ENCODE measurements at places on chromosomes 2 and 18.

DNA sequence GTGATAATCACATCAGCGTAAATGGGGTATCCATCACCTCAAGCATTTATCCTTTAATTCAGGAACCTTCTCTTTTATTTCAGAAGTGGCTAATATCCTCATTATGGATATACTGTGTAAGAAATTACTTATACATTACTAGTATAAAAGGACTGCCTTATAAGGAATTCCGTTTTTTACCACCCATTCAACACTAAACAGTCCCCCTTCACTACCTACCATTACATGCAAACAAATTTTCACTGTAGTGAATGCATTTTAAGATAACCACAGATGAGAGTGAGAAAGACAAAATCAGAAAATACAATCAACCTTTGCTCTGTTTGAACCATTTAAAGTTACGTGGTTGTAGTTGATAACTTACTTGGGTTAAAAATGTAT, 551.2 kb downstream of the RNF144A start:
- DNase-seq: no peak

GRCh38 chr18:22639561-22639960, 221.8 kb upstream of the CTAGE1 start:
- DNase-seq: no peak

DNA sequence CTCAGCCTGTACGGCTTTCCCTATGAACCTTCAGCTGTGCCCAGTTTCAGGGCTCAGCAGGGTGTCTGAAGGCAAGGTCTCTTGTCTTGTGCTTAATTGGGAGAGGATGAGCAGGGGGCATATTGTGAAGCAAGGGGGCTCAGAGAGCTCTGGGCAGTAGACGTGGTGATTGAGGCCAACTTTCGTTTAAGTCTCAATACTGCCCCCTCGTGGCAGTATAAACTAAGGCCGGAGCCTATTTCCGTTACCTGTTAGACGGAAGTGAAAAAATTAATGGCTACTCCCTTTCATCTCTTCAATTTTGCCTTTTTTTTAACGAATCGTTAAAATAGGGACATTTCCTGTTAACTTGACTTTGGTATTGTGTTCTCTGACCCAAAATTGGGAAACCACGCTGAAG, 193.4 kb downstream of the TDRD15 start:
- peak; percentile 57 for DNase-seq

DNA sequence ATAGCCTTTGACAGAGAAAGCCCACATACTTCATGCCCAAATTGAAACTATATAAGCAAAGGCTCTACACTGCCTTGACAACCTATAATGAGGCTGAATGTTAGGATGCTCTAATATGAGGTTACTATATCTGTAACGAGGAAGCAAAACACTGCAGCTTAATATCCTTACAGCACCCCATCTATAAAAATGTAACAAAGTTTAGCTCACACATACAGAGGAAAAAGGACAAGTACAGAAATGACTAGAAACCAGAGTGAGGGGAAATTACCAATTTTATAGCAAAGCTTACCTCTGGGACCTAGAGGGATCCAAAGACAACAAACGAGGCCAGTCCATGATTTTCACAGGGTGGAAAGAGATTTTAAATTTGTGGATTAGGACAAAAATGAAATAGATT, 138.5 kb downstream of the COL4A4 start:
- DNase-seq: no peak

GRCh38 chr2:112275887-112276773, 733 bp downstream of the ZC3H6 start:
- peak; percentile 69 for DNase-seq

GRCh38 chr18:35672897-35673296, 91.4 kb downstream of the GALNT1 start:
- no peak for DNase-seq

DNA sequence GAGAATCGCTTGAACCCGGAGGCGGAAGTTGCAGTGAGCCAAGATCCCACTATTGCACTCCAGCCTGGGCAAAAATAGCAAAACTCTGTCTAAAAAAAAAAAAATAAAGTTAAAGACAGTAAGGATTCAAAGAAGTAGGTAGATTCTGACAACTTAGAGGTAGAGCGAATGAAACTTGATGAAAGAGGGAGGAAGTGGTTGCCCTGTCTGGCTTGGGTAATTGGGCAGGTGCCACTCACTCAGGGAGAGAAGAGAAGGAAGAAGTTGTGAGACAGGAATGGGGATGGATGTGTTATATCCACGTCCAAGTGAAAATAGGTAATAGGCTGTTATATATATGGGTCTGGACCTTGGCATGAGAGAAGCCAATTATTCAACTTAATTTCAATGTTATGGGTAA, 26.3 kb downstream of the NDC80 start:
- no peak for DNase-seq

GRCh38 chr2:230878599-230879188, 14.0 kb downstream of the ITM2C start:
- DNase-seq: no peak

DNA sequence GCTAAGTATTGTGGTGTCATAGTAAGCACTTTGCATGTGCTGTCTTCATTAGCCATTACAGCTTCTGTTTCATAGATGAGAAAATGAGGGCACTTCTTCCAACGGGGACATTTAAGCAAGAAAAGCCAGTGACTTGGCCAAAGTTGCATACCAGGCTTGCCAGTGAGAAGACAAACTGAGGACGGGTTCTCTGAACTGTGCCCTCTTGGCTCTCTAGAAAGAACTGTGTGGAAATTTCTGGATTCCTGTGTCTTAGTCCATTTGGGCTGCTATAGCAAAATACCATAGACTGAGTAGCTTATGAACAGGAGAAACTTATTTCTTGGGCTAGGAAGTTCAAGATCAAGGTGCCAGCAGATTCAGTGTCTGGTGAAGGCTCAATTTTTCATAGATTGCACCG, 13.3 kb downstream of the CTIF start:
- no peak for DNase-seq

GRCh38 chr2:20596193-20596972, 54.5 kb downstream of the HS1BP3 start:
- DNase-seq: no peak

DNA sequence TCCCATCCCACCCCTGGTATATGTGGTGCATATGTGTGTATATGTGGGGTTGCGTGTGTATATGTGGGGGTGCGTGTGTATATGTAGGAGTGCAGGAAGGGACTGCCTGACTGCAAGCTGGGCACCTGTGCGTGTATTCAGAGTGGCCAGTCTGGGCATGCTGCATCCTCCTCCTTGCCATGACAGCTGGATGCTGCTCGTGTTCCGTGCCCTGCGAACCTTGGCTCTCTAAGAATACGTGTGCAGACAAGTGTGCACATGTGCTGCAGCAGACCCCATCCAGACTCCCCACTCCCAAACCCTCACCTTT, 222.1 kb downstream of the CELF4 start:
- no peak for DNase-seq

- DNase-seq: no peak
These were observed 1.3 kb downstream of the HS6ST1 start for GRCh38 chr2:128317181-128317898.

GRCh38 chr2:121519732-121520640, 10.7 kb upstream of the RNU4ATAC start:
- DNase-seq: peak; percentile 47

GRCh38 chr2:124250433-124250832, 225.3 kb downstream of the CNTNAP5 start:
- no peak for DNase-seq

DNA sequence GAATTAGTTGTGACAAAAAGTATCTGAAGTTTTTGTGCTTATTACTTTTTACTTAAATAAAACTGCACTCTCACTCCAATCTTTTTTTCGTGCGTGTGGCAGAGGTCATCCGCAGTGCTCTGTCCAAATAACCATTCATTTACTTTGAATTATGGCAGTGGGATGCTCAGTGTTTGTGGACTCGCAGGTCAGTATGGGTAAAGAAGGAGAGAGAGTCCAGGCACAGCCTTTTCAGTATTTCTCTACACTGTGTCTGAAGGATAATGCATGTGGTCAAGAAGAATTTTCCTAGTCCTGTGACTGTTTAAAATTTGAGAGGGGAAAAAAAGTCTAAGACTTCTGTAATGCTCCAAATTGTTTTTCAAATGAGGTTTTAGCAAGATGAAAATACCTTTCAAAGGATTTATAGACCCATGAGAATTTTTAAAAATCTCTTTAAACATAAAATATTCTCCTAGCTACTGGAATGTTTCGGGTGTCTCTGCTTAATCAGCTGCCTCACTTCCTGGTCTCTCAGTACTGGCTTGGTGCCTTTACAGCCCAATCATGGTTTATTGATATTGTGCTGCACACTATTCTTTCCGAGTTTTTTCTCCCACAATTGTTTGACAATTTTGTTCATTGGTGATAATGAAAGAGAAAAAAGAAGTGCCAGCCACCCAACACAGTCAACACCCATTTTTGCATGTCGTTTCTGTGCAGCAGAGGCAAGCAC, 453.2 kb downstream of the PTPRM start:
- no peak for DNase-seq

GRCh38 chr2:56239437-56239836, 55.6 kb downstream of the CCDC85A start:
- no peak for DNase-seq

DNA sequence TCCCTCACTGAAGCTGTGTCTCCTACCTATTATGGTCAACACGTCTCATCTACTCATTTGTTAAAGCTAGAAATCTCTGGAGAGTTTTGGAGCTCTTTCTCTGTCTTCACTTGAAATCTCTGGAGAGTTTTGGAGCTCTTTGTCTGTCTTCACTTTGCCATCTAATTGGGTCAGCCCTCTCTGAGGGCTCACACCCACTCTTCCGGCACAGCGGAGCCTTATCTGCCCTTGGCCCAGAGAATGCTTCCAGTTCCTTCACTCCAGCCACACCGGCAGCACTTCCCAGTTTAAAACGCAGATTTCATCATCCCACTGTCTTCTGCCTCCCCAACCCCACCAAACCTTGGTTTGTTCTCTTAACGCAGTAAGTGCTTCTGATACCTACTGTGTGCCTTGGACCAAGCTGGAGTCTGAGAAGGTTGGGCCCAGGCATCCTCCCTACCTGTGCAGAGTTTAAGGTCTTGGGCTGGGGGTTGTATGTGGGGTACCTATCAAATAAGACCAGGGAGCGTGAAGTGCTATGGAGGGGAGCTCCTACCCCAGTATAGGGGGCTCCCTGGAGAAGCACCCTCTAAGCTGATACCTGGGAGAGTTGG, 5.0 kb downstream of the HPCAL1 start:
- DNase-seq: no peak

GRCh38 chr2:68417926-68418325, 49.2 kb downstream of the FBXO48 start:
- no peak for DNase-seq

- DNase-seq: no peak
These were observed 106.2 kb downstream of the ZRANB3 start for GRCh38 chr2:135424849-135425248.

DNA sequence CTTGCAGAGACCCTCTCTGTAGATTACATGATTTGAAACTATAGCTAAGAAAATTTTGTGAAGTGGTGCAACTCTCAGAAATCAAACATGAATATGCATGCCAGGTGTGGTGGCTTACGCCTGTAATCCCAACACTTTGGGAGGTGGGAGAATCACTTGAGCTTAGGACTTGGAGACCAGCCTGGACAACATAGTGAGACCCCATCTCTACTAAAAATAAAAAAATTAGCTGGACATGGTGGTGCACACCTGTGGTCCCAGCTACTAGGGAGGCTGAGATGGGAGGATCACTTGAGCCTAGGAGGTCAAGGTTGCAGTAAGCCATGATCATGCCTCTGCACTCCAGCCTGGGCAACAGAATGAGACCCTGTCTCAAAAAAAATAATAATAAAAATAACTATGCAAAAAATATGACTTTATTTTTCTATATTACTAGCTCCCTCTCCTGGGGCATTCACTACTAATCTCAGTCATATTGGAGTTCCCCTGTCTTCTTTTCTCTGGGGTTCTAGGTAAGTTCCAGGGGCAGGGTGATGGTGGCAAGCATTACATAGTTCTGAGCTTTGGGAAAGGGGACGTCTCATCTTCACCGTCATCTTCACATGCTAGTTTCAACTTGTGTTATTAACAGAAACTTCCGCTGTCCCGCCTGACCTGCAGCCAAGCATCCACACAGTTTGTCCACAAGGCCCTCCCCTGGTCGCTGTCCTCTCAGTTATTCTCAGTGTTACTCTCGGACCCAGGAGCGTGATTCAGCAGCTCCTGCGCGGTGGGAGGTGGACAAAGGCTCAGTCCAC, 96.8 kb upstream of the MBOAT2 start:
- no peak for DNase-seq

DNA sequence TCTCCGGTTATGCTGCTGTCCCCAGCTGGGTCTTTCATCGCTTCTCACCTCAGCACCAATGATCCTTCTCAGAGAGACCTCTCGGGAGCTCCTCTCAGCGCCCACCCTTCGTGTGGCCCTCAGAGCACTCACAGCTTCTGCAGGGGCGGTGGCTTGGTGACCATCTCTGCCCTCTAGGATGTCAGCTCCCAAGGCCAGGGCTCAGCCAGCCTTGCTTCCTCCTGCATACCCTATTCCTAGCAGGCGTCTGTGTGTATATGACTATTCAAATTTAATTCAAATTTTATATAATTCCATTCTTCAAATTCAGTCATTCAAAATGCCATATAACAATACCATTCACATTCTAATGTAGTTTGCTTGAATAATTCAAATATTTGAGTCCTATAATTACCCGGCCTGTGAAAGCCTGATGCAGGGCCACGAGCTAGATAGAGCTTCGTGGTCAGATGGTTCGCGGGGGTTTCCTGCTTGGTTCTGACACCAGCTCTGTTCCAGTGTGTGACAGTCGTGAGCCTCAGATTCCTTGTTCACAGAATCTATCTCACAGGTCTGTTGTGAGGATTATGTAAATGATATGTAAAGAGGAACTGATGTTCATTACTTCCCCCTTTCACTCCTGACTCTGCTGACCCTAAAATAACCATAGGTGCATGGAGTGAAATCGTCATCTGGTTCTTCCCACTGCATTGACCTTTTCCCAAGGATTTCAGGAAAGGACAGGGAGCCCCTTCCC, 94.0 kb upstream of the CNGA3 start:
- DNase-seq: no peak

- DNase-seq: peak; percentile 66
These were observed 74.8 kb upstream of the ZNF532 start for GRCh38 chr18:58789876-58790240.

DNA sequence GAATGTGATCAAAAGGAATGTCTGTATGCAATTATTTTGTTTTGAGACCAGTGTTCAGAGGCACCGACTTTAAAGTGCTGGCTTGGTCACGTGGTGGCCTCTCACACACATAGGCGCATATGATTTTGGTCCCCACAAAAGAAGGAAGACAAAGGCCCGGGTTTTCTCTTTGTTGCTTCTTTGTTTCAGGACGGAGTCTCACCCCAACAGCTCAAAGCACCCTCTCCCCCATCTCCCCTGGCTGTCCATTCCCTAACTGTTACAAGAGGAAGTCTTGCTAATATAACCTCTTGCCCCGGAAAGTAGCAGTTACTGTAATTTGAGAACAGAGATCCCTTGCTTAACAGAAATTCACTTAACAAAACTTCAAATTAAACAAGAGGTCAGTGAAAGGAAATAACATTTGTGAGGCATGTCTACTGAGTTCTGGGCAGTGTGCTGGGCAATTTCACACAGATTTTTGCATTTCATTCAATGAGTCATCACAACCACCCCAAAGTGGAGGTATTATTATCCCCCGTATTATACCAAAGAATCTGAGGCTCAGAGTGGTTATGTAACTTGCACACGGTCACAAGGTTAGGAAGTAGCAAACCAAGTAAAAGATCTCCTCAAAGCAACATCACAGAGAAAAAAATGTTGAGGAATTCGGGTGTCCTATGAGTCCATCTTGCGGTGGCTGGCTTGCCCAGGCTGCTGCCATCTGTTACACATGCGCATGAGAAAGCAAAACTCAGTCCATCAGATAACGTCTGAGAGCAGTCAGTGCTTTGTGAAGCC, 75.8 kb downstream of the SDC1 start:
- peak; percentile 16 for DNase-seq
